ENCODE measurements at places on chromosomes 4 and X.

- no peak for DNase-seq
These were observed 101.3 kb downstream of the RPA4 start for GRCh38 chrX:96985046-96985445.

DNA sequence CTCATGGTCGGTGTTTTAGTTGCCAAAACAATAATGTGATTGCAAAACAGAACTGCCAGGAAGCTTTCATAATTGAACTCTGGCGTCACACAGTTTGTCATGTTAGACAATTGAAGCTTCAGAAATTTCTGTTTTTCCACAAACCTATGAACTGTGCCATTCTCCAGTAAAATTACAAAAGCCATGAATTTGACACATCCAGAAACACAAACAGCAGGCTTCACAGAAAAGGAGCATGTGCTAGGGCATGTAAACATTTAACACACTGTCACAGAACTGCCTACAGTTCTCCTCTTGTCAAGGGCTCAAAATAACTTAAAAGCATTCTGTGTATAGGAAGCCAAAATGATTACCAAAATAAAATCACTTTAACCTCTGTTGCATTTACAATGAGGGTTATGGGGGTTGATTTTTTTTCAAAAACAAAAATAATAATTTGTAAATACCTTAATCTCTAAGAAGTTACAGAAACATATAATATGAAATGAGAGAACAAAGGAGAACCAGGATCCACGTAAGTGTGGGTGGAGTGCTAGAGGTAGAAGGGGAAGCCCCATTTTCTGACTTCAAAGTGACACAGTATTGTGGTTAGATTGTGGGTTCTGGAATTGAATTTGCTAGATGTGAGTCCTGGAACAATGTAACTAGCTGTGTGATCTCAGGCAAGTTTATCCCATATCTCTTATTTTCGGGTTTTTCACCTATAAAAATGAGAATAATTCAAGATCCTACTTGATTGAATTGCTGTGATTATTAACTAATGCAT, 295.0 kb downstream of the CENPC start:
- DNase-seq, result no peak

- DNase-seq, result no peak
These were observed 92.7 kb downstream of the SCD5 start for GRCh38 chr4:82705928-82706300.

- no peak for DNase-seq
These were observed 2.9 kb downstream of the FGB start for GRCh38 chr4:154565704-154566103.

DNA sequence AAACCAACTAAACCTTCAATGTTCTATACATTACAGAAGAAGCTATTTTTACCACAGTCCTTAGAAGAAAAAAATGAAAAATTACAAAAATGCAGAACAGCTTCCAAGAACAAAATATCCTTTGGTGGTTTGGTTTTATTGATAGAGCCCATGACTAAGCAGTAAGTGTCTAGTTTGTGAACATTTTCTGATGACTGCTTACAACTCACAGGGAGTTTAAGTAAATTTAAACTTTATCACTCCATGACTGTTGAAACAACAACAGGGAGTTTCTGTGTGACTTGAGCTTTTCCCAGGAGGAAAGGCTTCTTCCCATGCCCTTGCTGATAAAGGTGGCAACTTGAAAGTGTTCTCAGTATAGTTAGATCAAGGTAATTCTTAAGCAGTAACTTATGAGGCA, 2.9 kb downstream of the PF4 start:
- DNase-seq, result no peak

- no peak for DNase-seq
These were observed 19.3 kb upstream of the MAGED1 start for GRCh38 chrX:51874123-51874522.

DNA sequence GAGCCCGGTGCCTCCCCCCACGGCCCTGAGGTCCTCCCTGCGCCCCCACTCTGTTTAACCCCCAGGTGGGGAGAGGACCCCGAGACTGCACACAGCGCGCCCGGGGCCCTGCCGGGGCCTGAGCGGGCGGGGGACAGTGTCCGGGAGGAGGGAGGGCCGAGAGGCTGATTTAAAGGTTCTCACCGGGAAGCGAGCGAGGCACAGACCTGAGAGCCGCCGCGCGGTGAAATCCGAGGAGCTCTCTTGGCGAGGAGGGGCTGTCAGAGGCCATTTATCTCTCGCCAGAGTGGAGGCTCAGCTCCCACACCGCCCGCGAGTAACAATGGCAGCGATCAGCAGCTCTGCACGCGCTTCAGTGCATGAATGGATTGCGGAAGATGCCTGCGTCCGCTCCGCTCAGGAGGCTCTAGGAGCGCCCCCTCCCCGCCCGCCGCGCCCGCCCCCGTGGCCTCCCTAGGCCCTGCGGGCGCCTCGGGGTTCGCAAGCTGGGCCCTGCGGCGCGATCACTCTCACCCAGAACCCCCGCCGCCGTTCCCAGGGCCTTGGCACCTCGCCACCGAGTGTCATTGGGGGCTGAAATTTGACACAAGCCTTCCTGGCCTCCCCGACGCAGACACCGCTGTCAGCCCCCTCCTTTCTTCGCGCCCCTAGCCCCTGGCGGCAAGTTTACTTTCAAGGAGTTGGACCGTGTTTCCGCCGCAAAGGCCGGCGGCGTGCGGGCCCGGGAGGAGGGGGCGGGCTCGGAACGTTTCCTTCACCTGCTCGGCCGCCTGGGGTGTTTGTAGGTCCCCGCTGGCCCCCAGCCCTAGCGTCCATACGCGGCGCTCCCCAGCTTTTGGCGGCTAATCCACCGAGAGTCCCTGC, 48.7 kb upstream of the BCOR start:
- DNase-seq, result no peak

DNA sequence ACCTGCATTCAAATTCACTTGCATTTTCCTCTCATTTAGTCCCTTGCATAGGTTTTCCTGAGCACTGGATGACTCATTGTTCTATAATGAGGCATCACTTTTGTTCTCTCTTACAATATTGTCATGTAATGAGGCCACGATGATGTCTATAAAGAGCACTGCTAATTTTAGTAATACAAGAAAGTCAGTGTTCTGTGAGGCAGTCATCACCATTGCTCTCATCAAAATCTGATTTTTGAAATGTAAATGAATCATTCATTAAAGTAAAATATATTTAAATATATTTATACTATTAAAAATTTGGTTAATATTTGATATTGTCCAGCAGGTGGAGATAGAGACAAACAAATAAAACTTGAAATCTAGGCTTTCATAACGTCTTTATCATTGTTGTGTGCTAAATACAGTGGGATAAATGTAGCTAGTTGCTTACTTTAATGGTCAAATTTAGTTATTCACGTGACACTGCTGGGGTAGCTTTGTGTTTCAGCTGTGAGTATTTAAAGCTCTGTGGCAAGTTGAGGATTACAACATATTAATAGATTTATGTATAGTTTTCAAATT, 15.4 kb downstream of the HMGB2 start:
- no peak for DNase-seq

GRCh38 chr4:101145021-101145420, 202.3 kb downstream of the PPP3CA start:
- DNase-seq, result no peak

- DNase-seq, result no peak
These were observed 680.9 kb upstream of the ATOH1 start for GRCh38 chr4:93147524-93148212.

GRCh38 chr4:1379801-1380331, 26.4 kb downstream of the NKX1-1 start:
- DNase-seq, result no peak

- DNase-seq, result no peak
These were observed 482.3 kb downstream of the ANKRD50 start for GRCh38 chr4:124230268-124230667.

- DNase-seq, result no peak
These were observed 42.4 kb downstream of the CLCN4 start for GRCh38 chrX:10199212-10199611.

DNA sequence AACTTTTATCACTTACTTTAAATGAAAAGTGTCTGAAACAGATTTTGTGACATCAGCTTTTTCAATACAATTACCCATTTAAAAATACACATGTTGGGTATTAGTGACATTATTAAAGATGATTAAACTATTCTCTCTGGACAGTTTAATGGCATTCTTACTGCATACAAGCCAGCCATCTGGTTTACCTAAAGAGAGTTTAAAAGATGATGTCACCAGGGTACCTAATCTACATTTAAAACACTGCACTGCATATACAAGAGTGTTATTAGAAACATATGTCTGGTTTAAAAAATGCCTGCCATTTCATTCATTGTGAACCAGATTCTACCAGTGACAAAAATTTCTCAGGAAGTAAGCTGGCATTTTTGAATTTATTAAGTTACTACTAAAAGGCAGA, 919.1 kb downstream of the ADGRL3 start:
- DNase-seq, result no peak

GRCh38 chrX:7444967-7445366, 297.0 kb upstream of the PUDP start:
- no peak for DNase-seq

- no peak for DNase-seq
These were observed 29.4 kb upstream of the TTC29 start for GRCh38 chr4:146975036-146975435.

DNA sequence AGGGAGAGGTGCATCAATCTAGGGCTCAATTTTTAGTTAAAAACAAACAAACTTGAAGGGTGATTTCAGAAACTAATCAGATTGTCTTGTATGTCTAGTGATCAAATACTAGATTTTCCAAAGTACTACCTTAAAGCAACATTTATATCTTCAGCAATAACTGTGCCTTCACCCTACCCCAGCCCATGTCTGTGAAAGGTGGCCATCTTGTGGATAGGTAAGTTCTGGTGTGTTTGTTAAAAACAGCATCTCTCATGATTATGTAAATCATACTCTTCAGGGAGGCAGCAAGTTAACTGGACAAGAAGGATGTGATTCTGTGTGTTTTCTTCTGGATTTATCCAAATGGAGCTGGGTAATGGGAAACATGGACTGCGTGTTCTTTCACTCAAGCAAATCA, 81.4 kb upstream of the ACSL1 start:
- DNase-seq, result no peak

DNA sequence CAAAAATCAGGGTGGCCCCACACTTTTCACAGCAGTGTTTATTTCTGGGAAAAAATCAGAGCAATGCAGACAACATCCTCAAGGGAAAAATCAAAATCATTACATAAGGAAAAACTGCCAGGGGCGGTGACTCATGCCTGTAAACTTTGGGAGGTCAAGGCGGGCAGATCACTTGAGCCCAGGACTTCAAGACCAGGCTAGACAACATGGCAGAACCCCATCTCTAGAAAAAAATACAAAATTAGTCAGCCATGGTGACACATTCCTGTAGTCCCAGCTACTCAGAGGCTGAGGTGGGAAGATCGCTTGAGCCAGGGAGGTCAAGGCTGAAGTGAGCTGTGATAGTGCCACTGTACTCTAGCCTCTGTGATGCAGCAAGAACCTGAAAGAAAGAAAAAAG, 102.8 kb downstream of the NAF1 start:
- DNase-seq, result no peak

DNA sequence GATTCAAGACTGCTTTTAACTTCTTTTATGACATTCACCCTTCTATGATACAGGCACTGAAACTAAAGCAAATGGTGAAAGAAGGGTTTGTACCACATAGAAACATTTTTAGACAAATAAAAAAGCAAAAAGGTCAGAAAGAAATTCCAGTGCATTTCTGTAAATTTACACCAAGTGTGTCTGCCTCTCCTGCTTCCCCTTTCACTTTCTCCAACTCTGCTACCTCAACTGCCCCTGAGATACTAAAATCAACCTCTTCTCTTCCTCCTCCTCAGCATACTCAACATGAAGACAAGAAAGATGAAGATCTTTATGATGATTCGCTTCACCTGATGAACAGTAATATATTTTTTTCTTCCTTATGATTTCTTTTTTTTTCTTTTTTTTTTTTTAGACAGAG, 187.9 kb downstream of the LRBA start:
- DNase-seq, result no peak

GRCh38 chrX:24862343-24862742, 153.4 kb downstream of the ARX start:
- no peak for DNase-seq

Data from NCI-H446 treated with DMSO at 0.1 percent for 48 hours (cell line).